ENCODE measurements at places on chromosomes 5 and 9. TPM values are rescaled to one million over a fixed set of nuclear protein-coding genes. Genes with fewer than 3 reads are reported as not detected.

Gene SLC24A2
- not detected for total RNA-seq

Gene ANKRD31
- under 0.01 TPM for total RNA-seq

Gene MRPS2
- 53.1 TPM for total RNA-seq

Gene NPR3
- 88.2 TPM for total RNA-seq

Gene PHF24
- total RNA-seq = not detected

Gene UBLCP1
- total RNA-seq = 11.7 TPM

Gene SLC28A3
- 1.9 TPM for total RNA-seq

DNA sequence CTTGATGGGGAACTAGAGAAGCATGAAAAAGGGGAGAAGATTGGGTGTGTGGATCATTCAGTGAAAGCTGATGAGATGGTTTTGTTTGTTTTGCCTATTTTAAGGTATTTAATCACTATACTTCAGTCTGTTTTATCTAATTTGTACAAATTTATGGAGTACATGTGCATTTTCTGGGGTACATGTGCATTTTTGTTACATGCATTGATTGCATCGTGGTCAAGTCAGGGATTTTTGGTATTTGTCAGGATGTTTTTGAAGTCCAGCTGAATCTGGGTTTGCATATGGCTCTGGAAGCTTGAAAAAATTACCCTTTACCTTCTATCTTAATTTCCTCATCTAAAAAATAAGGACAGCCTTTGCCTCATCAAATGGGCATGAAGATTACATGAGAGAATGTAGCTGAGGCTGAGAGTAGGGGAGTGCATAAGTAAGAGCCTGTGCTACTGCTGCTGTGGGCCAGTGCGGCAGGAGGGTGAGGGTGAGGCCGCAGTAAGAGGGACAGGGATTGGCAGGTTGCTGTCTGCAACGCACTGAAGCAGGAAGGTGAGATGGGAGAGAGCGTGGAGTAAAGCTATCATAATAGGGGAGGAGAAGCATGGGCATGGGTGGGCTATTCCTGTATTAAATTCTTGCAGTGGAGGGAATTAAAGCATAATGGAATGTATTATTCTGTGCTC lies 139.8 kb downstream of the NPR3 start:
- no peaks in the 10 kb centered on the region for H3K27me3 ChIP-seq
- peaks cover 8% of the 10 kb centered on the region for H3K4me1 ChIP-seq
- no peak for DNase-seq
- H3K4me3 ChIP-seq = no peak overlapping the region

DNA sequence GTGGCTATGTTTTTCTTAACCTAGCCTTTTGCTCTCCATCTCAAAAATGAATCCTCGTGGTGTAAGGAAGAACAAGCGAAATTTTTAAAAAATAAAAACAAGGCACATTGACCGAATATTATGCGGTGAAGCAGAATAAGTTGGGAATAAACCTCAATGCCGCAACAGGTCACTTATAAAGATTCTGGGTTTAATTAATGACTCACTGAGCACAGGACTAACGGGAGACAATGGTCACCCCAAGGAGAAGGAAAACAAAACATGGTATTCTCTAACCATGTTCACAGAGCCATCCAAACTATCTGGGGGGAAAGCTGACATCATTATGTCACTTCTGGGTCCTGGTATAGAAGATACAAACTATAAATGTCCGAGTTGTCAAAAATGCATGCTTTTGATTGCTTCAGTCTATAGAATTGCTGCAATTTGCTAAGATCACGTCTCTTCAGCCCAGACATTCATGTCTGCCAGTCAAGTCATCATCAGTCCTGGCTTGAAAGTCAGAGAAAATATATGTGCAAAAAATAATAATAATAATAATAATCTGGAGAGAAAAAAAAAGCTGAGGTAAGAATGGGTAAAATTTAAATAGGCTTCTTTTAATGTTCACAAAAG lies 280.6 kb downstream of the NR2F1-AS1 start:
- no peaks in the 10 kb centered on the region for H3K4me1 ChIP-seq
- no peaks in the 10 kb centered on the region for H3K36me3 ChIP-seq
- no peak overlapping the region for H3K4me3 ChIP-seq
- no peaks in the 10 kb centered on the region for H3K27me3 ChIP-seq
- DNase-seq = no peak

DNA sequence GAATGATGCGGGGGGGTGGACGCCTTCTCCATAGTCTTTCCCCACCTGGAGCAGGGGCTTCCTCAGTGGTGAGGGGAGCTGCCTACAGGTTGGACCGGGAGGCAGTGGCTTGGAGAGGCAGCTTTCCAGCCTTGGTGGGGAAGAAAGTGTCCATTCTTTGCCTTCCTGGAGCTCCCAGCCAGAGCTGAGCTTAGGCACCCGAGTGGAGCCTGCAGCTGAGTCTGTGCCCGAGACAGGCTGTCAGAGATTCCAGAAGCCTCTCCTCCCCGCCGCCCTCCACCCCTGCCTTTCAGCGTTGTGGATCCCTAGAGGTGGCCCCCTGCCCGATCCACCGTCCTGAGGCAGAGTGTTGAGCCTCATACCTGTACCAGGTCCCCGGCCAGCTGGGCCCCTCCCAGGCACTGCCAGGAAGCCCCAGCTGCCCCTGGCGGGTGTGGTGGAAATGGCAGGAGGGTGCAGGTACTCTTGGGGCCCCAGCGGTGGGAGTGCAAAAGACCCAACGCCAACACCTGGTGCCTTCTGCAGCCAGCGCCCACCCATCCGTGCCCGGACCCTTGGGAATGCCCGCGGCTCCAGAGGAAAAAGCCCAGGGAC lies 112.0 kb downstream of the RXRA start:
- H3K27ac ChIP-seq = no peak overlapping the region
- H3K36me3 ChIP-seq = peaks cover 16% of the 10 kb centered on the region
- no peaks in the 10 kb centered on the region for H3K27me3 ChIP-seq
- DNase-seq = no peak

DNA sequence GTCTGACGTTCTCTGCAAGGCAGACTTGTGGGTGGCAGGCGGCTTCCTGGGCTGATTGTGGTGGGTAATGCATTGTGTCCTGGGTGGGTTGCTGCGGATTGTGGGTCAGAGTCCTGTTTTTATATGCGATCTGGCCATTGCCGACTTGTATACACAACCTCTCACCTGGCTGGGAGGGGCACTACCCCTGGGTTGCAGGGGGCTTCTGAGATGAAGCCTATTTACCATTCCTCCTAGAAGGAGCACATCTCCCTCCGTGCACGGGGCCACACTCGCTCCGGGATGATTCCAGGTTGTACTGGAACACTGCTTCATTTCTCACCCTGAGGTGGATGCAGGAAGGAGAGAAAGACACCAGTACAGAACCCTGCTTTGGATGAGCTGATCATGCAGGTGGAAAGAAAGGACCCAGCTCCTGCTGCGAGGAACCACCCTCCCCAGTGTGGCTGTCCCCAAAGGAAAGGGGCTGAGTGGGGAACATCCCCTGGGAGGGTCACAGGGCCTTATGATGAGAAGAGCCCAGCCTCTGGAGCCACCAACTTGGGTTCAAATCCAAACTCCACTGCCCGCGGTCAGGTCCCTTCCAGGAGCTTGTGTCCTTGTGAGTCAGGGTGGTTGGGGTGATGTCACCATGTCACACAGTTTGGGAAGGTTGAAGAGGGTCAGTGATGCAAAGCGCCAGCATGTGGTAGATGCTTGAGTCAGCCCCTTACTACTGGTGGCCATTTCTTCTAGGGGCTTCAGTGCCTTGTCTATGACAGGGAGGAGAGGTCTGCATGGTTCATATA lies 151.8 kb upstream of the COL5A1 start:
- no peaks in the 10 kb centered on the region for H3K36me3 ChIP-seq
- peaks cover 12% of the 10 kb centered on the region for H3K4me1 ChIP-seq
- H3K27ac ChIP-seq = no peak overlapping the region
- peaks cover 5% of the 10 kb centered on the region for H3K27me3 ChIP-seq

- H3K27ac ChIP-seq = no peak overlapping the region
- no peak overlapping the region for H3K4me3 ChIP-seq
- H3K4me1 ChIP-seq = no peaks in the 10 kb centered on the region
- H3K36me3 ChIP-seq = no peaks in the 10 kb centered on the region
- no peak for DNase-seq
Measured at GRCh38 chr9:71609448-71609830, 158.9 kb downstream of the CEMIP2 start.

- no peaks in the 10 kb centered on the region for H3K36me3 ChIP-seq
- no peak overlapping the region for H3K27ac ChIP-seq
- no peak overlapping the region for H3K4me3 ChIP-seq
- no peaks in the 10 kb centered on the region for H3K27me3 ChIP-seq
- peaks cover 5% of the 10 kb centered on the region for H3K4me1 ChIP-seq
Measured at GRCh38 chr5:72434781-72435437, 72.3 kb downstream of the ZNF366 start.

DNA sequence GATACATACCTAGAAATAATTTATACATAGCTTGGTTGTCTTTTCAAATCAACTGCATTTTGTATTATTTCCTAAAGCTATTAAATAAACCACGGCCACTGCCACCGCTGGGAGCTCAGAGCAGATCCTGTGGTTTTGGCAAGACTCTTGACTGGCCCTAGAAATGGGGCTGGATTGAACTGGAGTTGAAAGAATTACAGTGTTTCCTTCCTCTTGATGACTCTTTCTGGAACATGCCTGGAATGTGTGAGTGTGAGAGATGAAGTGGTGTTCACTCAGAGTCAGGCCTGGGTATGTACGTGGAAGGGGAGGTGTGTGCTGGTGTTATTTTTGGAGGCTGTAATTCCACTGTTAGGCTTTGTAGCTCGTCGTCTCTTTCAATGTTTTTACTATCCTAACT lies 45.9 kb downstream of the TEK start:
- H3K27ac ChIP-seq = peak overlapping the region; percentile 63
- peak; percentile 95 for DNase-seq
- H3K36me3 ChIP-seq = peaks cover 8% of the 10 kb centered on the region
- no peak overlapping the region for H3K4me3 ChIP-seq
- peaks cover 18% of the 10 kb centered on the region for H3K4me1 ChIP-seq

- H3K27me3 ChIP-seq = peaks cover 26% of the 10 kb centered on the region
- no peaks in the 10 kb centered on the region for H3K36me3 ChIP-seq
- H3K4me3 ChIP-seq = no peak overlapping the region
- H3K4me1 ChIP-seq = peaks cover 4% of the 10 kb centered on the region
- DNase-seq = no peak
Measured at GRCh38 chr5:78768781-78769380, 120.3 kb upstream of the LHFPL2 start.

DNA sequence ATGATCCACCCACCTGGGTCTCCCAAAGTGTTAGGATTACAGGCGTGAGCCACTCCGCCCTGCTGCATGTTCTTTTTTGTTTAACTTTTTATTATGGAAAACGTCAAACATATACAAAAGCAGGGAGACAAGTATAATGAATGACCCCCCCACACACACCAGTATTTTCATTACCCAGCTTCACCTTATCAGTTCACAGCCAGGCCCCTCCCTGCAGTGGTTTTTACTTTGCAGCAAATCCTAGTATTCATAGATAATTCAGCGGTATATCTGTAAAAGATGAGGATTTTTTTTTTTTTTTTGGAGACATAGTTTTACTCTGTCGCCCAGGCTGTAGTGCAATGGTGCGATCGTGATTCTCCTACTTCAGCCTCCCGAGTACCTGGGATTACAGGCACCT lies 2.3 kb downstream of the POMT1 start:
- H3K27me3 ChIP-seq = no peaks in the 10 kb centered on the region
- no peak for DNase-seq
- H3K4me1 ChIP-seq = peaks cover 7% of the 10 kb centered on the region
- H3K4me3 ChIP-seq = no peak overlapping the region
- H3K27ac ChIP-seq = no peak overlapping the region
- peaks cover 17% of the 10 kb centered on the region for H3K36me3 ChIP-seq

DNA sequence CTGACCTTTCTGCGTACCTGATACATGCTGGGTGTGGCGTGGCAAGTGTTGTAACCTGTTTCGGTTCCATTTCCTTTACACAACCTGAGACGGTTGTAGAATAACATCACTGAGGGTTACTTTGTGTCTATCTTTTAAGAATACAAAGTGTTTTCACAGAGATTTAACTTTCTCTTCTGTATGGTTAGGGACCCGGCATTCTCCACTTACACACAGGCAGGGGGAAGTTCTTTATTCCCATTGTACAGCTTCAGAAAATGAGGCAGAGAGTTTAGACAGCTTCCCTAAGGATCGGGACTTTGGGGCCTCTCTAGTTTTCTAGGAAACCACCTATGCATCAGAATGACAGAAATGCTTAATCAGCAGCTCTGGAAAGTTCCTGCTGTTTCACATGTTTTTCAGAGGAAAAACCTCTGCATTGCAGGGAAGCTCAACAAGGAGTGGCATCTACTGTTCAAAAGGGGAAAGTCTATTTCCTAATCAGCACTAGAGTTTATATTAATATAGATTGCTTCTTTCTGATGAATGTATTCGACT lies 41.3 kb downstream of the CAST start:
- H3K4me1 ChIP-seq = peaks cover 16% of the 10 kb centered on the region
- peak overlapping the region; percentile 86 for H3K27ac ChIP-seq
- H3K36me3 ChIP-seq = no peaks in the 10 kb centered on the region
- DNase-seq = no peak

- no peaks in the 10 kb centered on the region for H3K4me1 ChIP-seq
- H3K27ac ChIP-seq = no peak overlapping the region
- DNase-seq = no peak
- no peak overlapping the region for H3K4me3 ChIP-seq
- no peaks in the 10 kb centered on the region for H3K36me3 ChIP-seq
- no peaks in the 10 kb centered on the region for H3K27me3 ChIP-seq
Measured at GRCh38 chr5:174900240-174900865, 176.0 kb downstream of the MSX2 start.

- no peaks in the 10 kb centered on the region for H3K36me3 ChIP-seq
- no peak for DNase-seq
- H3K4me1 ChIP-seq = no peaks in the 10 kb centered on the region
- H3K27me3 ChIP-seq = no peaks in the 10 kb centered on the region
Measured at GRCh38 chr5:59542851-59543820, 350.4 kb downstream of the PDE4D start.

DNA sequence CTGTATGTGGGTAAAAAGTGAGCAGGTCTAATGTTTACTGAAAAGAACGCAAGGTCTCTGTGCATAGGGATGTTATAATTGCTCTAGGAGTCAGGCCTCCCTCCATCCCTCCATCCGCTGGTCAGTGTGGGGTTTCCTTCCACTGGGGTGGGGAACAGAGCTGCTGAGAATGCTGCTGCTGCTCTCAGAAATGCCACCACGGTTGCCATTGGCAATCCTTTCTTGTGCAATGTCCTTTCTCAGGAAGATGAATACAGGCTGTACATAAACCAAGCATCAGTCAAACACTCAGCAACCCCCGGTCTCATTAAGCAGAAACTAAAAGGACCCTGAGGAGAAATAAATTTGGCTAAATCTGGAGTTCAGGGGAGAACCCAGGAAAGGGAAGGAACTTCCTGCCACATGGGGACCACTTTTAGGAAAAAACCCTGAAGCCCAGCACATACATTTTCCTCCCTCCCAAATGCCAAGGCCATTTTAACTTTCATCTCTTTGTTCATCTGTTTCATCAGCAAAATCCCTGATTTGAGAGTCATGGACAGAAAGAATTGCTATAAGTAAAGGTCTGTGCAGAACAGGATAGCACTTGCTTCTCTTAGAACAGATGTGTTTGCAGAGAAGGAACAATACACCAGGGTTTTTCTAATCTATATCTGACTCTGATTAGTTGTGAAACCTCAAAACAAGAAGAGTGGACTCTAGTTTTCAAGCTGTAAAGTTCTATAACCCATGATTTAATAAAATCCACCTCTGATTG lies 70.4 kb upstream of the SLC1A3 start:
- no peak overlapping the region for H3K4me3 ChIP-seq
- DNase-seq = no peak
- H3K36me3 ChIP-seq = no peaks in the 10 kb centered on the region
